ENCODE measurements at places on chromosomes 16 and 17. TPM values are rescaled to one million over a fixed set of nuclear protein-coding genes. Genes with fewer than 3 reads are reported as not detected.

The BRIP1 gene
- total RNA-seq = 1.7 TPM

The TMEM114 gene
- not detected for total RNA-seq

The CCL1 gene
- not detected for total RNA-seq

The ALOX15B gene
- 0.15 TPM for total RNA-seq

The CMTM2 gene
- total RNA-seq = 0.79 TPM

The KRTAP3-1 gene
- not detected for total RNA-seq

The ADAM11 gene
- 0.72 TPM for total RNA-seq

The PRKCA gene
- 107 TPM for total RNA-seq

The INCA1 gene
- total RNA-seq = 0.36 TPM

The ITGB4 gene
- total RNA-seq = 0.67 TPM

The CTDNEP1 gene
- 157 TPM for total RNA-seq

The CACNA1G gene
- not detected for total RNA-seq

The CDR2 gene
- 94.2 TPM for total RNA-seq

The KRTAP4-9 gene
- total RNA-seq = not detected

The HOXB7 gene
- 0.25 TPM for total RNA-seq

The RNF157 gene
- total RNA-seq = 22.5 TPM

The PTX4 gene
- total RNA-seq = not detected

The AOC2 gene
- 2.7 TPM for total RNA-seq

All from CD4-positive, alpha-beta memory T cell (primary cell).